ENCODE measurements at places on chromosomes 5 and 9. TPM values are rescaled to one million over a fixed set of nuclear protein-coding genes. Genes with fewer than 3 reads are reported as not detected.
A peak's percentile ranks its signal among the peaks of the same experiment; 100 is the strongest.

GRCh38 chr5:102375272-102375671 lies 79.2 kb upstream of the SLCO4C1 start:
- H3K27me3 ChIP-seq: no peaks in the 10 kb centered on the region
- no peak for DNase-seq
- no peak overlapping the region for H3K27ac ChIP-seq

GRCh38 chr5:2383698-2384065 lies 367.8 kb downstream of the IRX2 start:
- no peak overlapping the region for H3K27ac ChIP-seq
- no peaks in the 10 kb centered on the region for H3K36me3 ChIP-seq
- no peak for DNase-seq

The C7 gene
- 175 TPM for total RNA-seq

DNA sequence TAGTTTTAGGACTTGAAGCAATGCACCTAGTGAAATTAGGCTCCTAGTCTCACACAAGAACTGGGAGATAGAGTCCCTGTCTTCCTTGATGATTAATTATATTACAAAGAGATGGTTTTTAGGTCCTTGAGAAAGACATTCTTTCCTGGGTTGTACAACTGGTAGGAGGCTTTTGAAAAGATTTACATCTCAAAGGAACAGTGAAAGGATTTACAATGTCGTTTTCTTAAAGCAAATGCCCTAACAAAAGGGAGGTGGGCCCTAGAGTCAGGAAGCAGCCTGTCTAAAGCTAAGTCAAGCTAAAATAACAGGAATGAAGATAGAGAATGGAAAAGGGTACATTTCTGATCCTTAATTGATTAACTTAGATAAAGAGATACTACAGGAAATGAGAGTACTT lies 102.2 kb upstream of the IL7R start:
- no peak for DNase-seq
- H3K27me3 ChIP-seq: no peaks in the 10 kb centered on the region
- H3K27ac ChIP-seq: no peak overlapping the region
- H3K4me1 ChIP-seq: no peaks in the 10 kb centered on the region
- no peaks in the 10 kb centered on the region for H3K36me3 ChIP-seq

GRCh38 chr5:9058666-9059065 lies 487.2 kb downstream of the SEMA5A start:
- H3K4me1 ChIP-seq: peaks cover 16% of the 10 kb centered on the region
- no peak overlapping the region for H3K4me3 ChIP-seq
- peaks cover 9% of the 10 kb centered on the region for H3K36me3 ChIP-seq

- peaks cover 51% of the 10 kb centered on the region for H3K36me3 ChIP-seq
- H3K27me3 ChIP-seq: no peaks in the 10 kb centered on the region
- peaks cover 87% of the 10 kb centered on the region for H3K4me1 ChIP-seq
- no peak for DNase-seq
- H3K27ac ChIP-seq: peak overlapping the region; percentile 61
These were observed 5.4 kb downstream of the NNT start for GRCh38 chr5:43608406-43608805.

DNA sequence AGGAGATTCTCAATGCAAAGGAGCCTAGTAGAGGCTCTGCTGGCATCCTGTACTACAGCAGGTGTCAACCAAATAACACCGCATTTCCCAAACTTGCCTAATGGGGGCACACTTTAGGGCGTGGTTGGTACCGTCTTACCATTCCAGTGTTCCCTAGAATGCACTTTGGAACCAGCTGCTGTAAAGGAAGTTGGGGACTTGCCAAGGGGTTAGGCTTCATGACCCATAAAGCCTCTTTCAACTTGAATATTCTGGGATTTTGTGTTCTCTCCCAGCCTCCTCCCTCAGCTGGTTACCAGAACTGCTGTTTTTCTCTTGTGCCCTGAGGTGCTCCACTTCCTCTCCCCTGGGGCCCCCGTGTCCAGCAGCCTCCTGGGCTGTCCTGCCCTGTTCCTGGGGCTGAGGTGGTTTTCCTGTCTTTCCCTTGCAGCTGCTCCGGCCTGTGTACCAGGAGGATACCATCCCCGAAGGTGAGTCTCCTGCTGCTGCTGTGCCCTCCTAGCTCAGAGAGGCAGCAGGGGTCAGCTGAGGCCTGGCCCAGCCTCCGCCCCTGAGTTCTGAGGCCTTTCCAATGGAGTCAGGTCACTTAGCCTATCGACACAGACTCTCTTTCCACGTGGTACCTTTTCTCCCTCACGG lies 44.7 kb downstream of the RGS3 start:
- no peak overlapping the region for H3K4me3 ChIP-seq
- H3K36me3 ChIP-seq: peaks cover 35% of the 10 kb centered on the region
- peaks cover 85% of the 10 kb centered on the region for H3K4me1 ChIP-seq
- H3K27me3 ChIP-seq: no peaks in the 10 kb centered on the region

The DMGDH gene
- total RNA-seq: 2.4 TPM

The GLDC gene
- total RNA-seq: not detected

The ANKRD31 gene
- total RNA-seq: 0.11 TPM

DNA sequence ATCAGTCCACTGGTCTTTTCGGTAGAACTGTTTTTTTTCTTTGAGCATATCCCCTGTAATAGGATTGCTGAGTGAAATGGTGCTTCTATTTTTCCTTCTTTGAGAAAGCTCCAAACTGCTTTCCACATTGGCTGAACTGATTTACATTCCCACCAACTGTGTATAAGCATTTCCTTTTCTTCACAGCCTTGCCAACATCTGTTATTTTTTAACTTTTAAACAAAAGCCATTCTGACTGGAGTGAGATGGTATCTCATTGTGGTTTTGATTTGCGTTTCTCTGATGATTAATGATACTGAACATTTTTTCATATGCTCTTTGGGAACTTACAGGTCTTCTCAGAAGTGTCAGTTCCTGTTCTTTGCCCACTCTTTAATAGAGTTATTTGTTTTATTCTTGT lies 764.7 kb downstream of the MTRR start:
- no peaks in the 10 kb centered on the region for H3K36me3 ChIP-seq
- no peak overlapping the region for H3K4me3 ChIP-seq
- no peak for DNase-seq
- no peaks in the 10 kb centered on the region for H3K4me1 ChIP-seq

The TAF1L gene
- not detected for total RNA-seq

- peak overlapping the region; percentile 90 for H3K27ac ChIP-seq
- H3K4me1 ChIP-seq: peaks cover 85% of the 10 kb centered on the region
- DNase-seq: peak; percentile 84
- H3K36me3 ChIP-seq: peaks cover 39% of the 10 kb centered on the region
These were observed 23.6 kb downstream of the PCDHGC5 start for GRCh38 chr5:141512390-141512910.

The CKMT2 gene
- 1,824 TPM for total RNA-seq

- no peak overlapping the region for H3K27ac ChIP-seq
- H3K27me3 ChIP-seq: no peaks in the 10 kb centered on the region
- no peaks in the 10 kb centered on the region for H3K4me1 ChIP-seq
- DNase-seq: no peak
- no peak overlapping the region for H3K4me3 ChIP-seq
These were observed 342.9 kb downstream of the SPOCK1 start for GRCh38 chr5:137156180-137156579.

The FOXD1 gene
- total RNA-seq: 0.19 TPM

GRCh38 chr9:127741831-127742434 lies 6.8 kb upstream of the TOR2A start:
- peak; percentile 81 for DNase-seq
- no peaks in the 10 kb centered on the region for H3K27me3 ChIP-seq
- H3K36me3 ChIP-seq: peaks cover 74% of the 10 kb centered on the region
- peaks cover 39% of the 10 kb centered on the region for H3K4me1 ChIP-seq

- no peak overlapping the region for H3K4me3 ChIP-seq
- no peaks in the 10 kb centered on the region for H3K4me1 ChIP-seq
- H3K27me3 ChIP-seq: no peaks in the 10 kb centered on the region
- H3K36me3 ChIP-seq: no peaks in the 10 kb centered on the region
- DNase-seq: no peak
These were observed 365.9 kb downstream of the ZSWIM6 start for GRCh38 chr5:61697809-61698558.

DNA sequence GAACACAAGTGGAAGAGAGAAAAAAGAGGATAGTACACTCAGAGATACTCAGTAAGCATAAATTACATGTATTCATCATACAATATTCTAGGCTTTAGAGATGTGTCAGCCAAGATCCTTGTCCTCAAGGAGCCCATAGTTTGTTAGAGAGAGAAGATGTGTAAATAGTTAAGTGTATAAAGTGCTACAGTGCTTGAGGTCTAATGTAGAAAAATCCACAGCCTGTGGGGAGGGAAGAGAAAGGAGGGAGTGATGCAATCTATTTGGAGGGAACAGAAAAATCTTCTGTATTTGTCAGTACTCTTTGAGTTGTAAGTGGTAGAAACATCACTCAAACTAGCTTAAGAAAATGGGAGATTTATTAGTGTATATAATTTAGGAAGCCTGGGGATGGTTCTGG lies 81.9 kb downstream of the PALM2AKAP2 start:
- peak overlapping the region; percentile 88 for H3K27ac ChIP-seq
- no peak for DNase-seq
- H3K27me3 ChIP-seq: no peaks in the 10 kb centered on the region
- peaks cover 82% of the 10 kb centered on the region for H3K4me1 ChIP-seq
- no peak overlapping the region for H3K4me3 ChIP-seq

The CDH9 gene
- not detected for total RNA-seq

- no peak for DNase-seq
- H3K27me3 ChIP-seq: no peaks in the 10 kb centered on the region
- H3K27ac ChIP-seq: no peak overlapping the region
- peaks cover 64% of the 10 kb centered on the region for H3K36me3 ChIP-seq
- no peak overlapping the region for H3K4me3 ChIP-seq
These were observed 88.3 kb downstream of the GIN1 start for GRCh38 chr5:103031607-103032006.

GRCh38 chr5:134267366-134268018 lies 41.6 kb upstream of the PPP2CA start:
- H3K36me3 ChIP-seq: no peaks in the 10 kb centered on the region
- H3K27me3 ChIP-seq: no peaks in the 10 kb centered on the region
- H3K4me3 ChIP-seq: no peak overlapping the region
- no peaks in the 10 kb centered on the region for H3K4me1 ChIP-seq

The MAMDC4 gene
- total RNA-seq: 13.4 TPM

DNA sequence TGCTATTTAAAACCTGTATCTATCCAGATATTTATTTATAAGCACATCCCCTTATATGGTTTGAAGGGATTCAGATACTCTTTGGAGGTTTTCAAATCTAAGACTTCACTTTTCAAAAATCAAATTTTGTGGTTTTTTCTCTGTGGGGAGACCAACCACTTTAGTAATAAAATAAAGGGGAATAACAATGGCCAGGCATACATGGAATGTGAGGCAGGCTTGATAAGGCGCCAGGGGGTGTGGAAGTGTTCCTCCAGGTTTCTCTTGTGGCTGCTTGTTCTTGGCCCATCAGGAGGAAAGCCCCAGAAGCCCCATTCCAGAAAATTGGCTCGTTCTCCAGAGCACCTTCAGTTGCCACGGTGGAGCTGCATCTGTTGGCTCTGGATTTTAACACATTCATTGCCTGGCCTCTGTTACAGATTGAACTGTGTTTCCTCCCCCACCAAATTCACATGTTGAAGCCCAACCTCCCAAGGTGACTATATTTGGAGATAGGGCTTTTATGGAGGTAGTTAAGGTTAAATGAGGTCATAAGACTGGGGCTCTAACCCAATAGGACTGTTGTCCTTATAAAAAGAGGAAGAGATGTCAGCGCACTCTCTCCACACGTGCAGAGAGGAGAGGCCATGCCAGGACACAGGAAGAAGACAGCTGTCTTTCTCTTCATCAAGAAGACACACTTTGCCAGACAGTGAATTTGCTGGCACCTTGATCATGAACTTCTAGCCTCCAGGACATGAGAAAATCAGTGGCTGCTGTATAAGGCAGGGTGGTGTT lies 195.9 kb downstream of the TMEM38B start:
- H3K27me3 ChIP-seq: no peaks in the 10 kb centered on the region
- no peaks in the 10 kb centered on the region for H3K36me3 ChIP-seq
- H3K27ac ChIP-seq: no peak overlapping the region
- H3K4me1 ChIP-seq: peaks cover 10% of the 10 kb centered on the region
- no peak for DNase-seq

GRCh38 chr5:176784218-176785165 lies 25.9 kb upstream of the UNC5A start:
- no peaks in the 10 kb centered on the region for H3K36me3 ChIP-seq
- H3K27me3 ChIP-seq: peaks cover 78% of the 10 kb centered on the region
- no peak overlapping the region for H3K4me3 ChIP-seq
- DNase-seq: no peak
- no peak overlapping the region for H3K27ac ChIP-seq

DNA sequence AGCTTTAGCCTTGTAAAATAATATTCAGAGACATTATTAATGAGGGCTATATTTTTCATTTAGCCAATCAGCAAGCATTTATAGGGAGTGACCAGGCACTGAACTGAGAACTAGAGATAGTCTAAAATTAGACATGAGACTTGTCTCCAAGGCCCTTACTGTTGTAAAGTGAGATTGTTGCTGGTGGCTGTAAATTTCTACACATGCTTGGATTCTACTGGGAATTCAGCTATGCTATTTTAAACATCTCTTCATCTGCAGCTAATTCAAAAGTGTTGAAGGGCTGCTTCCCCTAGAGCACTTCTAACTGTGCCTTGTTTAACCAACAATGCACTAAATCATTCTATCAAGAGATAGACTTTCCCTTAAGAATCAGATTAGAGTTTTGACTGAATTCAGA lies 67.4 kb downstream of the CHSY3 start:
- no peak overlapping the region for H3K4me3 ChIP-seq
- H3K4me1 ChIP-seq: no peaks in the 10 kb centered on the region
- H3K36me3 ChIP-seq: no peaks in the 10 kb centered on the region
- H3K27ac ChIP-seq: no peak overlapping the region
- no peak for DNase-seq

The SPINK13 gene
- total RNA-seq: not detected

DNA sequence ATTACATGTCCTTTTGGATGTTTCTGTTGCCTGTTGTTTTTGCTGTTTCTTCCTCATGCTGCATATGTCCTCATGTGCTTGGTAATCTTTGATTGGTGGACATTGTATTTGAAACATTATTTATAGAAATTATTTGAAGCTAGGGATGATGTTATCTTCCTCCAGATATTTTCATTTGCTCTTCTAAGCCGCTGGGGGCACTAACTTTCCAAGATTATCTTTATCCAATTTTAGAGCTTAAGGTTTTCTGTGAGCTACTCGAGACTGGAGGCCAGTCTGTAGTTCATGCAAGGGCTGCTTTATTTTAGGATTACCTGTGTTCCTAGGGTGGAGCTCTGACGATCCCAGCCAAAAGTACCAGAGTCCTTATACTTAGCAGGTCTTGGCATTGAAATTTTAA lies 40.9 kb downstream of the STX17 start:
- H3K4me3 ChIP-seq: no peak overlapping the region
- no peaks in the 10 kb centered on the region for H3K27me3 ChIP-seq
- H3K4me1 ChIP-seq: no peaks in the 10 kb centered on the region
- peaks cover 14% of the 10 kb centered on the region for H3K36me3 ChIP-seq
- no peak for DNase-seq
- no peak overlapping the region for H3K27ac ChIP-seq

The CBY3 gene
- not detected for total RNA-seq

The ADAMTS2 gene
- total RNA-seq: 4.6 TPM

GRCh38 chr5:219460-219863 lies 1.3 kb downstream of the SDHA start:
- H3K27ac ChIP-seq: peak overlapping the region; percentile 99
- peaks cover 81% of the 10 kb centered on the region for H3K4me1 ChIP-seq
- peak overlapping the region; percentile 100 for H3K4me3 ChIP-seq
- no peaks in the 10 kb centered on the region for H3K27me3 ChIP-seq
- H3K36me3 ChIP-seq: peaks cover 15% of the 10 kb centered on the region

All from left ventricle myocardium inferior (tissue), 1 donor.